Colonic mucosa (tissue), 4 donors: ENCODE measurements at places on chromosomes 11 and 22. TPM values are rescaled to one million over a fixed set of nuclear protein-coding genes. Genes with fewer than 3 reads are reported as not detected.
A peak's percentile ranks its signal among the peaks of the same experiment; 100 is the strongest.

- DNase-seq: no peak
Observed at GRCh38 chr22:42069801-42070516, 653 bp downstream of the NAGA start.

GRCh38 chr22:32649515-32650200 is 151.8 kb upstream of the TIMP3 start:
- no peak for DNase-seq

- DNase-seq: no peak
Observed at GRCh38 chr11:134413043-134413825, 1.2 kb upstream of the B3GAT1 start.

- DNase-seq: no peak
Observed at GRCh38 chr11:17927681-17928343, 85.0 kb downstream of the SERGEF start.

DNA sequence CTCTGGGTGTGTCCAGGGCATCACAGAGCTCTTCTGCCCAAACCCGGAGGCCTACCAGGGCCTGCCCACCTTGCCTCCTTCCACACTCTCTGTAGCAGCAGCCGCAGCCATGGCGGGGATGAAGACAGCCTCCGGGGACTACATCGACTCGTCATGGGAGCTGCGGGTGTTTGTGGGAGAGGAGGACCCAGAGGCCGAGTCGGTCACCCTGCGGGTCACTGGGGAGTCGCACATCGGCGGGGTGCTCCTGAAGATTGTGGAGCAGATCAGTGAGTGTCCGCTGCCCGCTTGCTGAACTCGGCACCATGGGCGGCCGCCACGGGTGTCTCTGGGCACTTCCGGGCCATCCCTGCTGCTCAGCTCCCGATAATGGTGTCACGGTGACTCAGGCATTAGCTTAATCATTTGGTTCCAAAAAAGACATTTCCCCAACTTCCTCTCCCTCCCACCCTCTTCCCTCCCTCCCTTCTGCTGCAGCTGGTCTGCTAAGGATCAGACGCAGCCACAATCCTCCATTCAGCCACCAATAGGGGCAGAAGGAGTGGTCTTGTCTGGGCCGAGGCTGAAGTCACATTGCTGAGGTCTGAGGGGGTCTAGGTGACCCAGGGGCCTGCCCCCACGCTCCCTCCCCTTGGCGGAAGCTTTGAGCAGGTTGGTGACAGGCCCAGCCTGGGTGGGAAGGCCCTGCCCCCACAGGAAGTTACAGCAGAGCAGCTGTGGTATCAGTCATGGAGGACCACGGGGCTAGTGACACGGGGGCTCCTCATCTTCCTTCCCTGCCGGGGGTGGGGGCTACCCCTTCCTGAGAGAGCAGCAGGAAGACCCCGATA is 950 bp downstream of the FERMT3 start:
- peak; percentile 57 for DNase-seq

ABTB2 gene
- 11.1 TPM for total RNA-seq

OR52N4 gene
- not detected for total RNA-seq

PRR5L gene
- total RNA-seq: 80.9 TPM
